NCI-H146 (cell line): ENCODE measurements at places on chromosomes 13 and 19.

DNA sequence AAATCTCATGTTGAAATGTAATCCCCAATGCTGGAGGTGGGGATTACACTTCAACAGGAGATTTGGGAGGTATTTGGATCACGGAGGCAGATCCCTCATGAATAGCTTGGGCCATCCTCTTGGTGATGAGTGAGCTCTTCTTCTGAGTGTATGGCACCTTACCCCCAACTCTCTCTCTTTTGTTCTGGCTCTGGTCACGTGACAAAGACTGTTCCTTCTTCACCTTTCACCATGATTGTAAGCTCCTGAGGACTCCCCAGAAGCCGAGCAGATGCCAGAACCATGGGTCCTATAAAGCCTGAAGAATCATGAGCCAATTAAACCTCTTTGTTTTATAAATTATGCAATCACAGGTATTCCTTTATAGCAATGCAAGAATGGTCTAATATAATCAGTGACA, 684.2 kb downstream of the LIG4 start:
- no peak for DNase-seq

GRCh38 chr19:31100206-31100590, 249.0 kb downstream of the TSHZ3 start:
- no peak for DNase-seq

DNA sequence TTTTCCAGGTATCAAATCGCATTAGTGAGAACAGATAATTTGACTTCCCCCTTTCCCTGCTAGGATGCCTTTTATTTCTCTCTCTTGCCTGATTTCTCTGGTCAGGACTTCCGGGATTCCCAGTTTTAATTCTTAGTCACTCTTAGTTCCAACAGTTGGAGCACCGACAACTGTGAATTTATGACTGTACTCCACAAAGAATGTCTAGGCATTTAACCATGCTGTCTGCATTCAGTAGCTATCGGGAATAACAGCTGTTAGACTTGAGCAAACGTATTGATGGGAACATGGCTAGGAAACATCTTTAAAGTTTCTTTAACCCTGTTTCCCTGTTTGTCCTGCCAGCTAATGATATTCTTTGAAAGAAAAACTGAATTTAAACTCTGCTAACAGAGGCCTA, 14.1 kb upstream of the SPACA7 start:
- no peak for DNase-seq

DNA sequence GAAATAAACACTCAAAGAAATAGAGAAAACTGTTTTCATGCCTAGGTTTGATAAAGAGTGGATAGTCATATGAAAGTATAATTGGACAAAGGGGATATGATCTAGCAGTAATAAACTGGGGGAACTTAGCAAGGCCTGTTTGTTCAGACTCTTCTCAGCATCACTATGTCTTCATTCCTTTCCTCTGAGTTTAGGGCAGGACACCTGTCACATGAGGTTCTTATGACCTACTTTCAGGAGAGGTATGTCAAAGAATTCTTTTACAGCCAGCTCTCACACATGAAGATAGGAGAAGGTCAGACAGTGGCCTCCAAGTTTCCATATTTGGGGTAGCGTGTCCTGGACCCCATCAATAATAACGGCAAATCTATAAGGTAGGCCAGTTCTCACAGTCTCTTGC, 11.4 kb upstream of the RFXAP start:
- no peak for DNase-seq

GRCh38 chr13:53038993-53039392, 10.4 kb downstream of the OLFM4 start:
- DNase-seq, result no peak

- DNase-seq, result no peak
These were observed 51.3 kb upstream of the NFIC start for GRCh38 chr19:3314962-3315675.

- no peak for DNase-seq
These were observed 280.8 kb downstream of the ABCC4 start for GRCh38 chr13:95020298-95020987.
